ENCODE measurements at places on chromosomes 4 and X.

GRCh38 chr4:48337731-48338130, 3.6 kb upstream of the SLAIN2 start:
- DNase-seq = no peak

GRCh38 chrX:24391389-24391788, 30.9 kb downstream of the SUPT20HL1 start:
- DNase-seq = no peak

DNA sequence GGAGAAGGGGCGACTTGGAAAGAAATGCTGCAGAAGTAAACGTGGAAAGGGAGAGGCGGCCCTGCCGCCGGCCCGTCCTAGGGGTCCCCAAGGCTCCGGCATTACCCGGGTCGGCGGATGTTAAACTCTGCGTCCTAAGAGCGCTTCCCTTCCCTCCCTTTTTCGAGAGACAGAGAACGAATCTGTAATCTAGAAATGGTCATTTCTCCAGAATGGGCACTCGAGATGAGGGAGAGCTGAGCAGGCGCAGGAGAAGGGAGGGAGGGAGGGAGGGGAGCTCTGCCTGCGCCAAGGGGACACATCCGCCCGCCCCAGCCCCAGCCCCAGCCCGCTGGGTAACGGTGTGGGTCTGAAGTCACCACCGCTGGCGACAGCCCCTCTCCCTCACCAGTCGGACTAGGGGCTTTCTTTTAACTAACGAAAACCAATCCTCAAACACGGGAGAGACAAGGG, 1.7 kb downstream of the HCFC1 start:
- no peak for DNase-seq

DNA sequence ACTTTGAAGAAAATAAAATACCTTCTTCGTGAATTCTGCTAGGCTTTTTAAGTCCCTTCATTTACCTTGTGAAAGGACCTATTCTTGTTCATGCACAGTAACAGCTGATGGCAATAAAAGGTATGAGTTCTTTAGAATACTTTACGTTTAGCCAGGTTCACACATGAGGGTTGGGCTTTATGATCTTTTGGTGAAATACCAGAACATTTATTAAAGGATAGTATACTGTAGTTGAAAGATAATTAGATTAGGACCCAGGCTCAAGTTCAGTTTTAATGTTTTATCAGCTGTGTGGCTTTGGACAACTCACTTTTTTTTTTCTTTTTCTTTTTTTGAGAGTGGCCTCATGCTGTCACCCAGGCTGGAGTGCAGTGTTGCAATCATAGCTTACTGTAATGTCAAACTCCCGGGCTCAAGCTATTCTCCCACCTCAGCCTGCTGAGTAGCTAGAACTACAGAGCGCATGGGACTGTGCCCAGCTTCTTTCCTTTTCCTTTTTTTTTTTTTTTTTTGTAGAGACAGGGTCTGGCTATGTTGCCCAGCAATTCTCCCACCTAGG, 28.2 kb upstream of the NEIL3 start:
- DNase-seq = no peak

DNA sequence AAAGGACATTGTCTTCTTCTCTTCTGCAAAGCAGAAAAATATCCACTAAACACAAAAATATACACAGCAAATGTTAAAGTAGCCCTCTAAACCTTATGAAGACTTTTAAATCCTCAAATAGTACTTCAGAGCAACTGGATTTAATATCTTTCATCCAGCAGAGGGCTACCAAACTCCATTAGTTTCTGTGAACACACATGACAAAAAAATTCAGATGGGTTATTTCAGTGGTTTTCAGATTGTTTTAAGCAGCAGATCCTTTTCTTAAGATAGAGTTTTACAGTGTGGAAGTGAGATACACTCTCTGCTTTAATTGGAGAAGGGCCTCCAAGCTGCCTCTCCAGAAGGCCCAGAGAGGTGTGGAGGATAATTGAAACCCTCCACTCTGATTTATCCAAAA, 56.7 kb downstream of the ANK2 start:
- peak; percentile 23 for DNase-seq

GRCh38 chrX:132480581-132481203, 8.1 kb downstream of the MBNL3 start:
- DNase-seq = no peak

GRCh38 chr4:91826186-91826585, 477.6 kb upstream of the GRID2 start:
- DNase-seq = no peak

DNA sequence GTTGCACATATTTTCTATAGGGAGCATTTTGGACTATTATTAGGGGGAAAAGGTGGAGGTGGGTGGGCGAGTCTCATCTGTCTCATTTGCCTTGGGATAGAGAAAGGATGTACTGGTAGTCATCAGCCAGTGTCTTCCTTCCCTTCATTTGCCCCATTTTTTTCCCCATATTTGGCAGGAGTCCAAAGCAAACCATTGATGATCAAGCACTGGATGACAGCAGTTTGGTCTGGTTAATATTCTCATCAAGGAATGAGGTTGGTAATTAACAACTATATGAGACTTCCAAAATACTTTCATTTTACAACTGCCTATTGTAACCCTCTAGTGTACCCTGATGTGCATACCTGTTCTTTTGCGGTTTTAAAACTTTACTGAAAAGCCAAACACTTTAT, 22.6 kb upstream of the IGFBP7 start:
- DNase-seq = no peak

DNA sequence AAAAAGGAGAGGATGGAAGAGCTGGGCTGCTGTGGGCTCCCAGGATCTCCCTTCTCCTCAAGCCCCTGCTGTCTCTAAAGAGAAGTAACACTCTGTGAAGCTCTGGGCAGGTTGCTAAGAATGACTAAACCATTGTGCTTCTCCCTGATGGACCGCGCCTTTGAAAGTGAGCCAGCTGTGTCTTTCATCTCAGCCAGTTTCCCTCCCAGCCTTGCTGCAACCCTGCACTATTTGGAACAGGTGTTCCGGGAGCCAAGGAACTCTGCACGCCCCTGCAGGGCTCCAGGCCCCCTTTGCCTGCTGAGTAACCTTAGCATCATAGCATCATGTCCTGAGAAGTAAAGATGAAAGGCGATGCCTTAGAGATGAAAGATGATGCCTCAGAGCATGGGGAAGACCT, 39.7 kb downstream of the SMIM20 start:
- DNase-seq = peak; percentile 79

GRCh38 chrX:1391370-1391706, 575 bp downstream of the SLC25A6 start:
- DNase-seq = no peak

- no peak for DNase-seq
Measured at GRCh38 chr4:124965497-124965891, 253.0 kb upstream of the ANKRD50 start.

DNA sequence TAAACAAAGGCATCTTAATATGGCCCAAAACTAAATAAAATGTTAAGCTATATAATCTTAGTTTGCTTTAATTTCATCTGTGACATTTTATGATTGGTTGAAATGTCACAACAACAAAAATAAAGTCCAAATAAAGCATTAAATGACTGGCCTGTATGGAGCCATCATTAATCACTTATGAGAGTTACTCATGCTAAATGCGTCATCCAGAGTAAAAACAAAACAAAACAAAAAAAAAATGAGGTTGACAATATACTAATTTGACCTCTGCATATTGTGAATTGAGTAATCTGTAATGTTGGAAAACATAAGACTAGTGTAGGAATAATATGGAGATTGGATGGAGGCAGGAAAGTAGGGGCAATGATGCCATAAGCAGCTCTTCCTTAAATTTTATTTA, 139.7 kb downstream of the MAPK10 start:
- DNase-seq = no peak

DNA sequence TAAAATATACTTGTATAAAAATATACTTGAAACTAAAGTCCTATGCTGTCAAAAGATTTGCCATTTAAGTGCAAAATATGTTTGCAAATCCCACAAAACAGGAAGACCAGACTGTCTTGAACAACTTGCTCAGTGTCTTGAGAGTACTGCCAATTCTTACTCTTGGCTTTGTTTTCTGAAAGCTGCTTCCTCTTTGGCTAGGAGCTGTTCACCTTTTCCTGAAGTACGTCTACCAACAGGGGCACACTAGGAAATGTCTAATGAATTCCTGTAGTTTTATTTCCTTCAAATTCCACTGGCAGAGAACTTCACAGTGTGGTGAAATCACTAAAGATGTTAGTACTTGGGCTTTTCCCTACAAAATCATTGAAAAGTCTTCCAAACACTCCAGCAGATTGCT, 46.4 kb upstream of the ABCG2 start:
- no peak for DNase-seq

All from HCT116 (cell line).